ENCODE measurements at places on chromosomes 6 and 20.

DNA sequence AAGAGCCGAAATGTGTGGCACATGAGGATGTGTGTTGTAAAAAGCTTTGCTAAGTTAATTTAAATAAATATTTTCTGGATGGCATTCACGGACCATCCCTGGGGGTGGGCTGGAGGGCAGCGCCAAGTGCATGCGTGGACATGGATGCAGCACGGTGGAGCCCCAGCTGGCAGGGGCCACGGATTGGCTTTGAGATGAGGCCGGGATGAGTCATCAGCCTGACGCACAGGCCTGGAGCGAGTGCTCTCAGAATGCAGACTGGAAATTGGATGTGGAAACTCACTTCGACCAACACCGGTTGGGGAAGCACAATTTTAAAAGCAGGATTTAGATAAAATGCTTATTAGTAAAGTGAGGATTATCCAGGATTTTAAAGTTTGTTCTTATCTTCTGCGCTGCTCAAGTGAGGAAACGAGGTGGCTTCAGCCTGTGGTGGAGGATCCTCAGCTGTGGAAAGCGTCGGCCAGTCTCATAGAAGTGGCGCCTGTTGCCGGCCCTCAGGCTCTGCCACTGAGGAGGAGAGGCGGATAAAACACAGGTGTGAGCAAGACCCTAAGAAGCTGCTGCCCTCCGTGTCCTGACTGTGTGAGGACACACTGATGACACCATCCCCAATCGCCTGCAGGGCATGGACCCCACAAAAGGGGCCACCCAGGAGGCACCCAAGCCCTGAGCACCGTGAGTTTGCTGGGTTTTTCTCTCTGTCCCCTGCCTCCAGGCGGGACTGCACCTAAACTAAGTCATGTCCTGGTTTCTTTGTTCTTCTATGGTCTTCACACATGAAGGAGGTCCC lies 279.7 kb downstream of the CDH4 start:
- no peak for DNase-seq

- no peak for DNase-seq
These were observed 159.4 kb upstream of the SPTLC3 start for GRCh38 chr20:12849225-12849910.

GRCh38 chr20:1619861-1620444 lies at the start of gene SIRPB1:
Gene SIRPB1 (minus strand): TSS chr20:1620009. CDS start chr20:1619944, 65 bp downstream.
- DNase-seq = no peak

DNA sequence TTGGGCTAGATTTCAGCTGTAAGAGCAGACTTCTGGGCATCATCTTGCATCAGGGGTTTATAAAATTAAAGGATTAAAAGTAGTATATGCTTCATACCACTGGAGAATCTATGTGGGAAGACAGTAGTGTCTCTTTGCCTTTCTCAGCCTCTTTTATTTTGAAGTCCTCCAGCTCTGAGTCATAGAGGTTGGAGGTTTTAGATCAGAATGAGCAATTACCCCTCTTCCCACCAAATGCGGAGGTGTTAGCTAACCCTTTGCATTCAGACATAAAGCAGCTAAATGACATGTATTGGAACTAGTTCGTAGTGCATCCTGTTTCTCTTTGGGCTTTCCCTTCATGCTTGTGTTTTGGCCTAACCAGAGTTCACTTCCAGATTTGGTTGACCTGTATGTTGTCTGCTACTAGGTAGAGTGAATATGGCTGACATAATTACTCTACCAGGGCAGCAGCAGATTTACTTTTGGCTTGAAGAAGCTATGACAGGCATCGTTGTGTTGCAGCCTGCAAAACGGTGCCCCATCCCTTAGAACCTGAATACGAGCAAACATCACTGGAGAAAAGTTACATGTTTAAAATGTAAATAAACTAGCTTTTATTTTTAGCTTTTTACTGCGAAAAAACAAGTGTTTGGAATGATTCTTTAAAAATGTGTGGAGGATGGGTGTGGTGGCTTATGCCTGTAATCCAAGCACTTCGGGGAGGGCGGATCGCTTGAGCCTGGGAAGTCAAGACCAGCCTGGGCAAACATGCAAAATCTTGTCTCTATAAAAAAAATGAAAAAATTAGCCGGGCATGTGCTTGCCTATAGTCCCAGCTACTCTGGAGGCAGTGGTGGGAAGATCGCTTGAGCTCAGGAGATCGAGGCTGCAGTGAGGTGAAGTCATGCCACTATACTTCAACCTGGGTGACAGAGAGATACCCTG lies 82.2 kb downstream of the MYO6 start:
- DNase-seq = no peak

- no peak for DNase-seq
These were observed 85.5 kb upstream of the CNKSR3 start for GRCh38 chr6:154596009-154596408.

- DNase-seq = no peak
These were observed 62.1 kb downstream of the OTOR start for GRCh38 chr20:16810216-16810615.

DNA sequence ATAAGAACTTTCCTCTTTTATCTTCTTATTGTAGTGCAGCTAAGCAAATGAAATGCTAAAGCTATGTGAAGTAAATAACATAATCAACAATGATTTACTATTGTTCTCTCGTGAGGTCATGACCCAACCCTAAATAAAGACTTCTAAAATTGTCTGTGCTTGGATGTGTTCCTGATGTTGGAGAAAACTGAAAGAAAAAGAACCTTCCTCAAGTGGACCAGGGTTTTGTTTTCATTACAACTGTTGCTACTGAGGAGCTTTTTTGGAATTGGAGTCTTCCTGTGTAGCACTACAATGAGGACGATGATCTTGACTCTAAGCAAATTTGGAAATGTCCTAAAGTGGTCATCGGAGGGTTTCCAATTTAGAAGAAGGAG lies 59.7 kb upstream of the SUPT3H start:
- DNase-seq = no peak

DNA sequence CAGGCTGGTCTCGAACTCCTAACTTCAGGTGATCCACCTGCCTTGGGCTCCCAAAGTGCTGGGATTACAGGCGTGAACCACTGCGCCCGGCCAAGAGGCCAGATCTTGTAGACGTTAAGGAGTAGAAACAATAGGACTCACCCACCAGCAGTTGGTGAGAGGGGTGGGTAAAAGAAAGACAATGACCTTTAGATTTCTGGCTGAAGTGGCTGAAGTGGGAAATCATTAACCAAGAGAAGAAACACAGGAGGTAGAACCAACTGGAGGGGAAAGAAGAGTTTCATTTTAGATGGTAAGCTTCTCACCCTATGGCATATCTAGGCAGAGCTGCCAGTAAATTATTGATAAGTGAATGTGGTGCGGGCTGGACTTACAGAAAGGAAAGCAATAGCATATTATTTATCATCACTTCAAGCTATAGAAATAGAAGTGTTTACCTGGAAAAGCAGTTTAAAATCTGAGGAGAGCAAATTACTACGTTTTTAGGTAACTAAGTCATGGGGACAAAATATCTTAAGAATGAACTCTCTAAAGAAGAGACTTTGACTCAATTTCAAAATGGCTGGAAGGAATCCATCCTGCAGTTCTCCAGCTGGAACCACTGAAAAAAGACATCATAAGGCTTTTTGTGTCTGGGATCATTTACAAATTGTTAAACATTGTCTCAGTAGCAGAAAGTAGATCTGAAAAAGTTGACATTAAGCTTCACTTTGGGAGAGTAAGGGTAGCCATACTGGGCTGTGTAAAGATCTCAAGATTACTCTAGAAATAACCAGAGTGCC lies 109.6 kb downstream of the ALDH8A1 start:
- DNase-seq = no peak

DNA sequence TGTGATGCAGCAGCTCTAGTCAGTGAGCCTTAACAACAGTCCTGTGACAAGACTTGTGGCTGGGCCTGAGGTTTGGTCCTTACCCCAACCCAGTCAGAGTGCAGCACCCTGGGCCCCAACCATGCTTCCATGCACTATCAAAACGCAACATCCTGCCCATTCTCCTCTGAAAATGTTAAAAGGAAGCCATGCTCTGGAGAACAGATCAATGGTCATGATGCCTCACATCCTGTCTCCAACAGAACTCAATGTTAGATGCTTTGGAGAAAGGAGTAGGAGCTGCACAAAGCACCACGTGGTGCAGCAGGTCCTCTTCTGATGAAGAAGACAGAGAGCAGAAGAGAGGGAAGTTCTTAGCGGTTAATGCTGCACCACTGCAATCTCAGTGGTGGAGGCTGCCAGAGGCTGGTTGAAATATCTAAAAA lies 41.9 kb downstream of the TRAM2 start:
- no peak for DNase-seq

DNA sequence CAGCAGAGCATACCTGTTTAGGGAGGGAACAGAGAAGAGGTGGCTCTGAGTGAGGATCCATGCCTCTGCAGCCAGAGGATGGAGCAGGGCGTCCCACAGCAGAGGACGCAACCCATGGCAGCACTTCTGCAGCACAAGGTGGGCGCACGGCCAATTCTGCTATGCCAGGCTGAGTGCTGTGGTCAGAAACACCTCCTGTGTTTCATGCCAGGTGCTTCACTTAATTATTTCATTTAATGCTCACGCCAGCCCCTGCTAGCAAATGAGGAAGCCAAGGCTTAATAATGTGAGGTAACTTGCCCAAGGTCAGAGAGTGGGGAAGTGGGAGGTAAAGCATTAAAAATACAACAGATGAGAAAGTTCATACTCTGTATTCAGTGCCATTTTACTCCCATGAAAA lies 68.5 kb upstream of the PTGIS start:
- no peak for DNase-seq

GRCh38 chr6:167757821-167758220 lies 68.9 kb upstream of the AFDN start:
- DNase-seq = no peak

DNA sequence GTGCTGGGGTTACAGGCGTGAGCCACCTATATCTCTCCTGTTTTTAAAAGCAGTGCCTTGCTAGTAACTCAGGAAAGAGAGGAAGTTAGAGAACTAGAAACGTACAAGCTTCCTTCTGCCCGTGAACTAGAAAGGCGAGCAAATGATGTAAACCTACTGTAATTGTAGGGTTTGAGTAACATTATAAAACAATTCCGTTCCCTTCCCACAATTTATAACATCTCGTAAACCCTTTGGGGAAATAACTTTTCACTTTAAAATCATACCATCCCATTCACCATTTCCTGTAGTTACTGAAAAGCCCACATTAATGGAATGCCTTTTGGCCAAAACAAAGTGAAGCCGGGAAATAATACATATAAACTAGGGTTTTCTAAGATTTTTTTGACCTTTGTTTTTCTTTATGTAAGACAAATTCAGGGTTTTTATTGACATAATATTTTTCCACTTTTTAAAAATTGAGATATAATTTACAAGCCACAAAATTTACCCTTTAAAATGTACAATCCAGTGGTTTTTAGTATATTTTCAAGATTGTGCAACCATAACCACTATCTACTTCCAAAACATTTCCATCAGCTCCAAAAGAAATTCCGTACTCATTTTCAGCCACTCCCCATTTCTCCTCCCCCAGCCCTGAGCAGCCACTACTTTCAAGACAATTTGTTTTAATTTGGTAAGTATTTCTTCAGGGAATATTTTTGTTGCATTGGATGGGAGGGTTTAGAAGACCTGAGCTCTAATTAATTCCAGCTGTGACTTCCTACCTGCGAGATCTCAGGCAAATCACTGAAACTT lies 175.1 kb upstream of the PDE10A start:
- DNase-seq = no peak

GRCh38 chr6:126180585-126180984 lies 159.3 kb upstream of the CENPW start:
- no peak for DNase-seq

DNA sequence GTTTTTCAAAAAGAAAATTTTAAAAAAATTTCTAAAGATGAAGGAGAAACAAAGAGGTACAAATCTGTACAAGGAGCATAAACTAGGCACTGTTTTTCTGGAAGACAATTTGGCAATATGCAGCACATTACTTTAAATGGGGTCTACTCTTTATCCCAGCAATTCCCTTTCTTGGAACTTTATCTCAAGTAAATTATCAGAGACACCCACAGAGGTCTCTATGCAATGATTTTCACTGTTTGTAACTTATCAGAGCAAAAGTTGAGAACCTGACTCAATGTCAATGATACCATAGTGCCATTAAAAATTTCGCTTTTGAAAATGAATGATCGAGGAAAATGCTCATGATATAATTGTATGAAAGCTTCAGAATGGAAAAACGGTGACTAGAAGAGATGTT lies 35.7 kb downstream of the SLC22A23 start:
- DNase-seq = no peak

DNA sequence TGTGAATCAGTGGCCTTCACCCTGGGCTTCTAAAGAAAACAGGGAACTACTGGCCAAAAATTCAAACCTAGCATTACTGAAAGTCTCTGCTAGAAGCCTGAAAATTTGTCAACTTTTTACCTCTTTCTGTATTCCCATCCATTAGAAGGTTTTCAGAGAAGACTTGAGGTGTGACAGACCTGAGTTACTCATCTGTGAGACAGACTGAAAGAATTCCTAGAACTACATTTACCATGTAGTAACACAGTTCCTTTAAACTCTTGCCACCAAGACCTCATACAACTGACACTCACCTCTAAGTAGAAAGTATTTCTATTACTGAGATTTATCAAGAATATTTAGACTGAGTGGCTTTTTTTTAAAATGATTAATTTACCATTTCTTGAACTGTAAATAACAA lies 4.5 kb downstream of the DPM1 start:
- no peak for DNase-seq

DNA sequence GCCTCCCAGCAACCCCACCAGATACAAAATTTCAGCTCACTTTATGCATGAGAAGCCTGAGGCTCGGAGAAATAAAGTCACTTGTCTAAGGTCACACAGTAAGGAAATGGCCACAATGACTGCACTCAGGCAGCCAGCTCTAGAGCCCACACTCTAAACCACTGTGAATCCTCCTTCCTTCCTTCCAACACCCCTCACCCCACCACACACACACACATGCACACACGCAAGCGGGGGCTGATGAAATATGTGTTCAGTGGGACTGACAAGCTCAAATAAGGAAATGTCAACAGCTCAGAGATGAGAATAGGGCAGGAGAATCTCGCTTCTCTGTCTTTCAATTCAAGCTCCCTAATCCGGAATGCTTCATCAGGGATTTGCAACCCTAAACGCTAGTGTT lies 6.0 kb upstream of the BPIFA1 start:
- DNase-seq = no peak

Measured in HEK293T (cell line).